Bone marrow (tissue), 2 donors: ENCODE measurements at places on chromosomes 7 and 10.

DNA sequence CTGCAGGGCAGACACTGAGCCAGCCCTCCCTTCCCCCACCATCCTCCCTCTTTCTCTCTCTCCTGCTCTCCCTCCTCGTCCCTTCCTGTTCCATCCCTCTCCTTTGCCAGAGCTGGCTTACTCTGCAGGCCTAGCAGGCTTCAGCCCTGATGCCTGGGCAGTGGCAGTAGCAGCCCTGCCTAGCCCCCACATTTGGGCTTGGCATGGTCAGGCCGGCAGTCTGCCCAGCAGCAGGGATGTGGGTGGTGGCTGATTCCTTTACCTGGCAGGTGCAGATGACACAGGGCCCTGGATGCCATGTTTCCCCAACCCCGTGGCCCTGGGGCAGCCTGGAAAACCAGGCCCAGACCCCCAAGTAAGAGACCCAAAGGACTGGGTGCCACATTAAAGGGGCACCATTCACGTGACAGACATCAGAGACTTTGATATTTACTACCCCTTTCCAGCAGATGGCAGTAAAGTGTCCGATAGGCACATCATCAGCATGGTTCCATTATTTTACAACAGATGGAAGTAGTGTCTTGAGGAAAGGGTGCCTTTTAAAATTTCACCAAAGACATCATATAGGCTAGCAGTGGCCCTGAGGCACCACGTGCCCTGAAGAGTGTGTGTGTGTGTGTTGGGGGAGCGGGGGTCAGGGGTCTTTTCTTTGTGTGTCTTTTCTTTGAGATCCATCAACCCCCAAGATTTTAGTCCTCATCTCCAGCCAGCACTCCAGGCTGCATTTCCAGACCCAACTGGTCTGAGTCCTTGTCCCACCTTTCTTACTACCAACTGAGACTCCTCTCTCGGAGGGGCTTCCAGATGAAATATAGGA, 5.9 kb downstream of the KCP start:
- DNase-seq, result no peak

GRCh38 chr10:26486990-26487850, 49.1 kb downstream of the APBB1IP start:
- no peak for DNase-seq

DNA sequence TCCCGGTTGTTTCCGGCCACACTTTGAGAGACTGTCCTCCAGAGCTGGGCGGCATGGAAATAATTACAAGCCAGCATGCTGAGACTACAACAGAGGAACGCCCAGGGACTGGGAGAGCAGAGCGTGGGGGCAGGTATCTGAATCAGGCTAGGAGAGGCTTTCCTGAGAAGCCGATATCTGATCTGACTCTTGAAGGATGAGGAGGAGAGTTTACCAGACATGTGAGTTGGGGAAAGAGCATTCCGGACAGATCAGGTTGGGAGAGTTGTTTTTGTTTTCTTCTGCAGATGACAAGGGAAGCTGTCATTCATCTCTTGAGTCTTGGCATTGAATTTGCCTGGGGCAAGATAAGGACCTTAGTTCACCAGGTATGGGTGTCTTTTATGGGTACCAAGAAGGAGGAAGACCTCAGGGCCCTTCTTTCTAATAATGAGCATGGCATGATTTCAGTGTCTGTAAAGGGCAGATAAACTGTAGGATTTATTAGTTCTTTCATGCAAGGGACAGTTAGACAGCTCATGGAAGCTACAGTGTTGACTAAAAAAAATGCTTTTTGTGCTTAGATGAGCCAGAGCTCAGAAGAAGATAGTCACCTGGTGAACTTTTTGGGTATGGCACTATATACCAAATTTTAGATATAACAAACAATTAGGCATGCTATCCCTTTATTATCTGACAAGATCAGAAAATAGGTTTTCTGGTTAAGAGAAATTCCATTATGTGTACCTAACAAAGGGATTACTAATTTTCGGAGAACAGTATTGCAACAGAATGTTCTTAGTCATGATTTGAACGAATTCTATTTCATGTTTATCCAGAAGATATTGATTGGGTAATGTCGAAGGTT, 36.2 kb downstream of the WBP1L start:
- DNase-seq, result no peak

DNA sequence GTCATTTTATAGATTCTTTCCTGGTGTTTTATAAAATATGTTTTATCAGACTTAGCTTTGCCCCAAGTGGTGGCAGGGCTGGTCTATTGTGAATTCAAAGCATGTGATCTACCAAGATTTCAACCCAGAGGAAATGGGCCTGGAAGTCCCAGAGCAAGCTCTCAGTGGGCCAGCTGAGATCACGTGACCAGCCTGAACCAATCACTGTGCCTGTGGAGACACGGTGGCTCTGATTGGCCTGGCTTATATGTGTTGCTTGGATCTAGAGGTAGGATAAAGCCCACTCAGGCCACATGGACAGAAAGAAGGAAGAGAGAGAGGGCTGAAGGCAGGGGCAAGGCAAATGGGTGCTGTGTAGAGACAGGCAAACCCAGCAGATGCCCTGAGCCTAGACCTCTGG, 65.5 kb upstream of the GATA3 start:
- no peak for DNase-seq

- no peak for DNase-seq
These were observed 37.9 kb downstream of the ZC3HC1 start for GRCh38 chr7:130013241-130013640.

- no peak for DNase-seq
These were observed 593 bp downstream of the CDK13 start for GRCh38 chr7:39950473-39951225.

- DNase-seq, result no peak
These were observed 401.1 kb downstream of the DGKB start for GRCh38 chr7:14501436-14501835.

GRCh38 chr10:61992059-61992460, 90.6 kb downstream of the ARID5B start:
- no peak for DNase-seq

GRCh38 chr7:101862280-101863220, 45.1 kb downstream of the CUX1 start:
- no peak for DNase-seq

- no peak for DNase-seq
These were observed 29.8 kb downstream of the ZMIZ1 start for GRCh38 chr10:79098596-79099015.

DNA sequence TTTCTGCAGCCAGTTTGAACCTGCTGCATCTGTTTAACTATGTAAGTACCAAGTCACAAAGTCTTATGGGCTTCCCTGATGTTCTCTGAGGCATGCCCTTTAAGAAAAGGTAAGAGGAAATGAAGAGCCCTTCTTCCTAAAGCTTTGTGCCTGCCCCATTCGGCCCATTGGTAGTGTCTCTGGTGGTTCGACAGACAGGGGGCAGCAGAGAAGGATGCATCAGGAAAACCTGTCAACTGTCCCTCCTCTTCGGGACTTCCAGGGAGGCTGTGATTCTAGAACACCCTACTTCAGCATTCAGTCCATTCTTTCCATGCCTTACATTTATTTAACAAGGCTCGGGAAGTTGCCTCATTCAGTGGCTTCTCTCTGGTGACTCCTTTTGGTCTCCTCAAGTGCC, 1.9 kb upstream of the SFRP4 start:
- no peak for DNase-seq

GRCh38 chr7:151168003-151168786, 701 bp upstream of the GBX1 start:
- peak; percentile 17 for DNase-seq

- DNase-seq, result no peak
These were observed 480.7 kb downstream of the TFEC start for GRCh38 chr7:115549910-115550309.

DNA sequence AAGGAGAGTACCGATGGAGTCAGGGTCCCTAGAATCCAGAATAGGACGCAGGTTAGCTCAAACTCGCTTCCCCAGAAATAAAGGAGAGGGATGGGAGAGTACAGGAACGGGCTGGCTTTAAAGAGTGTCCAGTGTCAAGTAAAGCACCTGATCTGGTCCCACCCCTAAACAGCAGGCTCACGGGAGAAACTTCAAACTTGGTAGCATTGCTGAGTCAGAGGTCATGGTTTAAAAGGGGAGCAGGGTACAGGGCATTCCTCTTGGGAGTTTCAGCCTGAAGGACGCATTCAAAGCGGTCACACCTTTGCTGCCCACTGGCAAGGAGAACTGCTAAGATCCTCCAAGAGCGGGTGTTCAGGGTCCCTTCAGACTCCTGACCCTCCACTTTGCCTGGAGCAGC, 140.7 kb downstream of the GLI3 start:
- DNase-seq, result no peak

DNA sequence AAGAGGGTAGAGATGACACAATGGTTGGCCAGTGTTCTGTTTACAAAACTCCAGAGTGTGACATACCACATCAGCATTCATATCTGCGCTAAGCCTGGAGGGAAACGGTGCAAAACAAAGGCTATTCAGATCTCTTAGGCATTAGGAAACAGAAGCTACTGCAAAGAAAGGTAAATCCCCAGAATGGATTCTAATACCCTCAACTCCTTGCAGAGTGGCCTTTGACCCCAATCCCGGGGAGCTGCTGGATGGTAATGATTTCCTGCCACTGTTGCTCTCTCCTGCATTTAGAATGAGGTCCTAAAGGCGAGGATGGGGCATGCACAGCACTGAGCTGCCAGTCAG, 65.2 kb downstream of the AOAH start:
- DNase-seq, result no peak

DNA sequence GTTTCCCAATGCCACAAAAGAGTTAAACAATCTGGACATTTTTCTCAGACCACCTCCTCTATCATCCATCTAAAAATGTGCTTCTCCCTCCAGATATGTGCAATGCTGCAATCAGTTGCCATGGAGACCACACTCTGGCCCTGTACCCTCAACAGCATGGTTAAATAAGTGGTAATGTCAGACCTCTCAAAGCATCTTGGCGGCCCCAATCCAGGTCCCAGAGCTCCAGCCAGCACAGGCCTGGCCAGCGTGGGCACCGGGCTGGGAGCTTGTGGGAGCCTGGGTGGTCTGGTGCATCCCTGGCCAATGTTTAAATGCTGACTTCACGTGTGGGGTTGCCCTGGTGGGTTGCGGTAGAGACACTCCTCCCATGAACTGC, 362.9 kb upstream of the ZNF32 start:
- no peak for DNase-seq

DNA sequence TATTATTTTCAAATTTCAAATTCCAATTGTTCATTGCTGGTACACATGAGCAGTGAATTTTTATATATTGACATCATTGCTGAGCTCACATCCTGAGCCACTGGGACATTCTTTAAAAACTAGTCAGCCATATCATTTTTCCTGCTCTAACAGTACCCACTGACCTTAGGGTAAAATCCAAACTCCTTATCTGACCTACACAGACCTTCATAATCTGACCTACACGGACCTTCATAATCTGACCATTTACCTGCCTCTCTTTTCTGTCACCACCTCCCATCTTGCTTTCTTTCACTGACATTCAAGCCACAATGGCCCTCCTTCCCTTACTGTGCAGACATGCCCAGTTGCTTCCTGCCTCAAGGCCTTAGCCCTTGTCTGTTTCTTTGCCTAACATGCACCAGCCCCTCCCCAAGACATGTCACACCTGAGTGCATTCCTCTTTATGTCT, 16.1 kb upstream of the CUZD1 start:
- DNase-seq, result no peak

DNA sequence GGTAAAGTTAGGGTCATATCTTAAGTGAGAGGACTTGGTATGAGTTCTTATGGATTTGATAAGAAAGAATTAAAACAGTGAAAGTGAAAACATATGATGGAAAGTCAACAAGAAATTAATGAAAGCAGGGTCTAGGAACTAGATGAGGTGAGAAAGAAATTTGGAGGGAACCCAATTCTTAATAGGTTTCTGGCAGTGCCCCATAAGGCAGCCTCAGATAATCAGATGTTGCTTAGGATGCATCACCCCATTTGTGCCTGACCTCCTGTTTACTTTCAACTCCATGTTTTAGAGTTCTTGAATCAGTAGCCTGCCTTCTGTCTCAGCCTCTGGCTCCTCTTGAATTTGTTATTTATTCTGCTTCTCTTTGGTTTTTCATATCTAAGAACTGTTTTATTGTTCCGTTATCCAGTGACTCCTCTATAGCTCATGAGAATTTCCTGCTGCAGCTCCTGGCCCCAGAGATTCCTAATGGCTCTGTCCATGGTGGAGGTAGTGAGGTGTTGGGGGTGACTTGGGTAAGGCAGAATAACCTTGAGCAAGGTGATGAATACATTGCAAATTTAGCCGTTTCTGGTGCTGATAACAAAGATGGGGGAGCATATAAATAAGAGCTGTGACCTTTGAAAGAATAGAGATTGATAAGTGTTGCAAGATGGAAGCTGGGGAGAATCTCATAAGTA, 17.6 kb downstream of the ITGB8 start:
- no peak for DNase-seq

DNA sequence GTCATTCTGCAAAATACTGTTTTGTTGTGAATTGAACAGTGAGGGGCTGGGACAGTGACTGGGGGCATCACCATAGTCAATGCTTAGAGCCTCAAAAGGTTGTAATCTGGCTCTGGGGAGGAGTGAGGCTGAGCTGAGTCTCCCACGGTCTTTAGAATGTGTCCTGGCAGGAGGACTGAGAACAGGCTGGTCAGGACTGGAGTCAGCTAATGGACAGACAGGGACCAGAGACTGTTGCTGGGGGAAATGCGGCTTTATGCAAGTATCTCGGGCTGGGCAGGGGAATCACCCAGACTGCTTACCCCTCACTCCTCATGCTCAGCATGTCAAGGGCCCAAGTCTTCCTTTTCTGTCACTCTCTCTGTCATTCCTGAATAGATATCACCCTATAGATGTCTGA, 346.5 kb downstream of the TYW1 start:
- no peak for DNase-seq

DNA sequence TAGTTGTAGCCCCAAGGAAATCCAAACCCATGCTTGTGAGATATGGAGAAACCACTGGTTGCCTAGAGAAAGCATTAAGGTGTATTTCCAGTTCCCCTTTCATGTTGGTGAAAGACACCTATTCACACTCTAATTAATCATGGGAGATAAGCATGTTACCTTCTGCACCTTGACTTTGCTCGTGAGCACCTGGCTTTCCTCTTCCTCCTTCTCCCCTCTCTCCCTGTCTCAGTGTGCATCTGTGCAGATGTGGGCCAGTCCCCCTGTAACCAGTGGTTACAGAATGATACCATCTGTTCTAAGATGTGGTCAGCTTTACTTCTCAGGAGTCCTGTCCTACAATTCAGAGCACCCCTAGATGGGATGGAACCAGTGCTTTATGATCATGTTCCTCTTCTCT, 160.6 kb downstream of the LCOR start:
- DNase-seq, result no peak

GRCh38 chr10:96222908-96223307, 48.5 kb downstream of the BLNK start:
- DNase-seq, result no peak

DNA sequence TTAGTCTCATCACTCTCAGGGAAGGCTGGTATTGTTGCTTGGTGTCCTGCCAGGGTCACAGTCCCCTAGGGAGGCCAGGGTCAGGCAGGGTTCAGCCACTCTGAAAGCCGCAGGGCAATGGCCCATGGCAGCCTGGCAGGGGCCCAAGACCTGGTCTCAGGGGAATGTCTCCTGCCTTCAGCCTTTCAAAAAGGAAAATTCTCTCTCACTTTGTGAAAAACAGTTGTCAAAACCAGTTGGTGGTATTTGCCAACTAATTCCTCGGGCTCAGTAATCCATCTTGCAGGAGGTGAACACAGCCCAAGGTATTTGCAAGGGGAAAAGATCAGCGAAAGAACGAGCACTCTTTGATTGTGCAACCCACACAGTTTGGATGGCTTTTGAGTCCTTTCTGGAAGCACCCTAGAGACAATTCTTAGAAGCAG, 101.5 kb downstream of the JCAD start:
- DNase-seq, result no peak

GRCh38 chr10:82628373-82628772, 753.4 kb downstream of the NRG3 start:
- DNase-seq, result no peak

GRCh38 chr7:74561898-74562613, 95.5 kb upstream of the GTF2I start:
- no peak for DNase-seq
